ENCODE measurements at places on chromosomes 3 and 15.

DNA sequence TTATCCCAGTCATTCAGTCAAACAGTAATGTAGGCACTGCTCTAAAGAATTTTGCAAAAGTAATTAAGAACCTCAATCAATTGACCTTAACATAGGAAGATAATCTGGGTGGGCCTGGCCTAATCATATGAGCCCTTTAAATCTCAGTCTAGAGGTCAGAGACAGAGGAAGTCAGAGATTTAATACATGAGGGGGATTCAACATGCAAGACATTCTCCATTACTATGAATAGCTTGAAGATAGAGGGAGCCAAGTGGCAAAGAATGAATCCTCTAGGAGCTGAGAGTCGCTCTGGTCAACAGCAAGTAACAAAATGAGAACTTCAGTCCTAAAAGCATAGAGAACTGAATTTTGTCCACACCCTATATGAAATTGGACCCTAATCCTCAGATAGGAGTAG, 39.0 kb upstream of the MBNL1 start:
- DNase-seq: no peak

- DNase-seq: no peak
These were observed 49.4 kb downstream of the GTF2E1 start for GRCh38 chr3:120791913-120792312.

DNA sequence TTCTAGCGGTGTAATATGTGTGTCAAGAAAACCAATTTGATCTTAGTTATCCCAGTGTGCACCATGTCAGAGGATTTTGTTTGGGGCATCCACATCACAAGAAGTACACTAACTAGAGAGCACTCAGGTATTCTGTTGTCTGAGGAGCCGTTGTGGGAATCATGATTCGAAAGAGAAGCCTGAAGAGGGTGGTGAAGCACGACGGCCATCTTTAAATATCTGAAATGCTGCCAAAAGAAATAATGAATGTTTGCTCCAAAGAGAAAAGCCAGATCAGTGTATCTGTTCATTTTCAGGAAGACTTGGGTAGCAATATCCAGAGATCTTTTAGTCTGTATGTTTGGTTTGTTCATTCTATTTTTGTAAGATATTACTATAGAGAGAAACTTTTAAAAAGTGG, 180.7 kb downstream of the KLHL25 start:
- DNase-seq: no peak

- DNase-seq: no peak
These were observed 907.8 kb downstream of the NTRK3 start for GRCh38 chr15:87348746-87349145.

GRCh38 chr3:37787153-37787867, 74.4 kb upstream of the CTDSPL start:
- DNase-seq: no peak

Data from stimulated activated CD8-positive, alpha-beta memory T cell treated with anti-CD3 and anti-CD28 coated beads, Interleukin-4, amount 100 ng/mL, for 24 hours (primary cell).